ENCODE measurements at places on chromosomes 16 and 17.

- DNase-seq, result no peak
These were observed 2.0 kb downstream of the TBC1D10B start for GRCh38 chr16:30368122-30368791.

DNA sequence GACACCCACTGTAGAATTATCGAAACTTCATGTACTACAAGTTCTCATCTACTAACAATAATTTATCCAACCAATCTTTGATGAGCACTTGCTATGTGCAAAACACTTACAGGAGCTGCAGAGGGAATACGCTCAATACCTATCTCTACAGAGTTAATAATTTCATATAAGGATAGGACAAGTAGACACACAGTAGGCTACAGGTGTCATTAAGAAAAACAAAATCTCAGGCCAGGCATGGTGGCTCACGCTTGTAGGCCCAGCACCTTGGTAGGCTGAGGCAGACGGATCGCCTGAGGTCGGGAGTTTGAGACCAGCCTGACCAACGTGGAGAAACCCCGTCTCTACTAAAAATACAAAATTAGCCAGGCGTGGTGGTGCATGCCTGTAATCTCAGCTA lies 91.3 kb upstream of the PLEKHM1 start:
- no peak for DNase-seq

DNA sequence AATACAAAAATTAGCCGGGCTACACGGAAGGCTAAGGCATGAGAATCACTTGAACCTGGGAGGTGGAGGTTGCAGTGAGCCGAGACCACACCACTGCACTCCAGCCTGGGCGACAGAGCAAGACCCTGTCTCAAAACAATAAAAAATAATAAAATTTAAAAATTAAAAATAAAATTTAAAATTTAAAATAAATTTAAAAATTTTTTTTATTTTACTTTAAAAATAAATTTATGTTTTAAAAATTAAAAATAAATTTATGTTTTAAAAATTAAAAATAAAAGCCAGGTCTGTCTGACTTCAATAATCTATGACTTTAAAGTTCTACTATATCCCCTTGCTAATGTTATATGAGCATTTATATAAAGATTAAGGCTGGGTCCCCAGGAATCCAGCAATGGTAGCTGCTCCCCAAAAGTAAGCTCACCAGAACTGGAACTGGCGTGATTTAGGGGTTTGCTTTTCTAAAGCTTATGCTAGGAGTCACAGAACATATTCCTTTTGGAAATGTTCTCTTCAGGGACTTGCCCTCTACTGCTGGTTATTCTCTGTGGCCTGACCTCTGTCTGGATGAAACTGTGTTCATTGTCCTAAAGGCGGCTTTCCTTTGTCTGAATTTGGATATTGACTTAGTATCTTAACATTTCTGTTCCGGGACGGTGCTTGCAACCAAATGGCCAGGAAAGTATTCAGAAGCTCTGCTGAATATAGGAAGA lies 140.2 kb upstream of the NOL11 start:
- DNase-seq, result no peak

GRCh38 chr16:29232811-29233704 lies 173.5 kb downstream of the NPIPB11 start:
- DNase-seq, result no peak

DNA sequence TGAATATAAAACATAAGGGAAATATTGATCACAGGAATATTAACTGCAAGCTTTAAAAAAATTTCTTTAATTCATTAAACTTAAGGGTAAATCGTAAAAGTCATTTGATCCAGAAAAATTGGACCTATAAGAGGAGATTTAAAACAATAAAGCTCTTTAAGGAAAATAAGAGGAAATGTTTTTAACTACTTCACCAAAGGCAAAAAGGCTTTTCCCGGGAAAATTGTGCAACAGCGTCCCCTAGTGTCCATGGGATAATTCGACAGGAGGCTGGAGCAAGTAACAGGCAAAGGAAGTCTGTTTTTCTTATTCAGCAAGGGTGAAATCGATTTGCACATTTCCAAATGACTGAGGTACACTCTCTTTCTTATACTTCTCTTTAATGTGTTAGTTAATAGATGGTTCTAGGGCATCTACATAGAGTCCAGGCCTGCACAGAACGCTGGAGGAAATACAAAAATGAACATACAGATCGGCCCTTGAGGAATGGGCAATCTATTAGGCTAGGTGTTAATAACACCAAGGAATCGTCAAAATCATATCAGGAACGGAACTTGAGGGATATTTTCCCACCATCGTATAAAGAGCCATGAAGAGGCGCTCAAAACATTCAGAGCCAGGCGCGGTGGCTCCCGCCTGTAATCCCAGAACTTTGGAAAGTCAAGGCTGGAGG lies 61.4 kb downstream of the ZNF18 start:
- no peak for DNase-seq

DNA sequence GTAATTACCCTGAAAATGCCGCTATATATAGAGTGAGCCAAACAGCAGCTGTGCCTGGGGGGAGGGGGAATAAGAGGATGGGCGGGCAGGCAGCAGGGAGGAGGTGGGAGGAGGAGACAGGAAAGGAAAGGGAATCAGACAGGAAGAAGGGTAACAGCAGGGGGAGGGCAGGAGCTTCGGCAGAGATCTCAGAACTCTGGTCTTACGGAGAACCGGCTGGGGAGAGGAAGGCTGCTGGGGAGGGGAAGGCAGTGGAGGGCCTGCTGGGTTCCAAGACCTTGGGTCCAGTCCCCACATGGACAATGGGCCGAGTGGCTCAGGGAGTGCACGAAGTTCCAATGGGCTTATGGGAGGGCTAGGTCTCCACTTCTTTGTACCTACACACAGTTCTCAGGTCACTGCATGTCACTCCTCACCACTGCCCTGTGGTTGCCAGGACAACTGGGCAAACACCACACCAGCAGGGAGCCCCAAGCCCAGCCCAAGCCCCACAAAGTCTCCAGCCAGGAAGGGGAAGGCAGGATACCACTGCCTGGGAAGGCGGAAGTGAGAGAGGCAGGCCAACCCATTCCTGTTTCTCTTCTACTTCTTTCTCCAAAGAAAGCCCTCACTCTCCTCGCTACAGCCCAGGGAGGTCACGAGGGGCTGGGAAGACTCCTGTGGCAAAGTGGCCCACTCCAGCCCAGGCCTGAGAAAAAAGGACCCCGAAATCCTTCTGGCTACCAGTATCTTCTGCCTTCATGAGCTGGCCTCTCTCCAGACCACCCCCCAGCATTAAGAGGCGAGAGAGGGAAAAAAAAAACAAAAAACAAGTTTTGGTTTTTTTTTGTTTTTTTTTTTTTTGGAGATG lies 25.3 kb downstream of the G6PC3 start:
- DNase-seq, result no peak

Data from activated CD4-positive, alpha-beta T cell treated with anti-CD3 and anti-CD28 coated beads for 1 hour (primary cell).